ENCODE measurements at places on chromosomes 1 and 21.

GRCh38 chr1:118122234-118123004, 62.6 kb downstream of the SPAG17 start:
- no peak for DNase-seq

DNA sequence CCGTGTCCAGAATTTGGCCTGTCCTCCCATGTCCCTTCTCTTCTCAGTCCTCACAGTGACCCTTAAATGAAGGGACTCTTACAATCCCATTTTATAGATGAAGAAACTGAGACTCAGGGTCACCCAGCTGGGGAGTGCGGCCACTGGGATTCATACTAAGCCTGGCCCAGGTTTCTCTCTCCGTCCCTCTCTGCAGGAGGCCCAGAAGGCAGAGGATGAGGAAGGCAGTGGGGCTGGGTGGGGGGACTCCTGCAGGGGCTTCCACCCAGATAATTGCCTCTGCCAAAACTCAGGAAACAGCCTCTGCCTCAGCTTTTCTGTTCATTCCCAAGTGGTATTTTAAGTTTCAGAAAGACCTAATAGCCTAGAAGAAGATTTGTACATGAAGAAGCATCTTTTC, 299.8 kb downstream of the MATN1 start:
- no peak for DNase-seq

GRCh38 chr1:32920833-32921232, 19.6 kb upstream of the TMEM54 start:
- DNase-seq = no peak

DNA sequence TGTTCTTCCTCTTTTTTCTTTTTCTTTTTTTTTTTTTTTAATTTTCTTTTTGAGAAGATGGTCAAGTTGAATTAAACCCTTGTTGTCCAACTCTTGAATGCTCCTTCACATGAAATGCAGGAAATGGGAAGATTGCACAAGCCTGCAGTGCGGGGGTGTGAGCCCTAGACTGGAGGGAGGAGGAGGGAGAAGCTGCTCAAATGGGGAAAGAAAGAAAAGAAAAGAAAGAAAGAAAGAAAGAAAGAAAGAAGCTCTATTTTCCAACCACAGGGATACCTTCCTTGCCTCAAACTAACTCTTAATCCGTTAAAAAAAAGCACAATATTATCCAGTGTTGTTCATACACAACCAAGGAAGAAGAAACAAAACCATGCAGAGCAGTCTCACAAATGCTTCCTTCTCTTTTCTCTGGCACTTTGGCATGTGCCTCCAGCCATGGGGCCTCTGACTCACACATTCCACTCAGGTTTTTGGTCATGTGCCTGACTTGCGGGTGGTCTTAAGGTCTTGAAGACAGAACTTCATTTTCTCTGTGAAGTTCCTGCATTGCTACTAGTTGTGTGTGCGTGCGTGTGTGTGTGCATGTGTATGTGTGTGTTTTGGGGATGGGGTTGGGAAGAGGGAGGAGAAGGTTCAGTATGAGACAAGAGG, 276.1 kb downstream of the RPS6KC1 start:
- peak; percentile 8 for DNase-seq

- no peak for DNase-seq
Measured at GRCh38 chr1:39272027-39272797, 67.7 kb downstream of the MACF1 start.

DNA sequence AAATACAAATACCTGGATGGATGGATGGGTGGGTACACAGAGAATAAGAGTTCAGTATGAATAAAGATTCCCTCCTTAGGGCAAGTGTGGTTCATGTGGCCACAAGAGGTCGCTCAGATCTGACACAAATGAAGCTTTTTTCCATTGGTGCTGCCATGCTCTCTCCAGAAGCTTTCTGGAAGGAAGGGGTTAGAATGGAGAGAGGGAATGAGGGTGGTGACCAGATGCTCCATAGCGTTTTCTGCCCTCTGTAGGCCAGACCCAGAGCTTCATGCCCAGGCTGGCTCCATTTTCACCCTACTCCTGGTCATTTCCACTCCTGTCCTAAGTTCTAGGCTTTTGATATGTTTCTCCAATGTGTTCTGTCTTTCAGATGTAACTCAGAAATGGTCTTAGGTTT, 3.3 kb upstream of the FCRL6 start:
- DNase-seq = peak; percentile 39

DNA sequence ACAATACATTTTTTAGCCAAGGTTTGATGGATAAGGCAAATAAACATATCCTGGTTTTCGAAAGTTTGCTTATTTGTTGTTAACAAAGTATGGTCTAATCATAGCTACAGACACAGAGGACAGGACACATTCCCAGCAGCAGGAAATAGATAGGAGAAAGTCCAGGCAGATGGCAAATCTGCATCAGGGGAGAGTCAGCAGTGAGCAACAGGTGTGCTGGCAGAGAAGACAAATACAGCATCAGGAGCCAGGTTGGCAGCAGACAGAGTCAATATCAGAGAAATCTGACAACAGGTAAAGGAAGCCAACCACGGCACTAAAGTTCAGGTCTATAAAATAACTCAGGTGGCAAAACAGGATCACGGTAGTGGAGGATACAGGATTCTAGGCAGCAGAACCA, 210.7 kb upstream of the PTBP2 start:
- no peak for DNase-seq

DNA sequence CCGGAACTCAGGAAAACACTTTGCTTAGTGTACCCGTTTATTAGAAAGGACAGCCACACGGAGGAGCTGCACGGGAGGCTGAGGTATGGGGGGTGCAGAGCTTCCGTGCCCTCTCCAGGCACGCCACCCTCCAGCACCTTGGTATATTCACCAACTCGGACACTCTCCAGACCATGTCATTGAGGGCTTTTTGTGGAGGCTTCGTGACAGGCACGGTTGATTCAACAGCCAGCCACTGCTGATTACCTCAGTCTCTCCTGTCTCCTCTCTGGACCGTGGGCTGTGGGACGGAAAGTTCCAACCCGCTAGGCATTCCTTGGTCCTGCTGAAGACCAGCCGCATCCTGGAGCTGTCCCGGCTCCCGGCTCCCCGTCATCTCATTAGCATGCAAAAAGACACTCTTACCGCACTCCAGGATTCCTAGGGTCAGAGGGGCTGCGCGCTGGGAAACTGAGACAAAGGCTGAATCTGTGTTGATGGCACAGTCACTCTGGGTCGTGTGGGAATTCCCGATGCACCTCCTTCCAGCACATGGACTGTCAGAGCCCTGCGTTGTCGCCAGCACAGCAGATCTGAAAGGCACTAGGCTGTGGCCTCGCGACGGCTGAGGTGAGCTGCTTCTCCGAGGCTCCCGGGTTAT, 65.6 kb downstream of the PRKCZ start:
- no peak for DNase-seq

DNA sequence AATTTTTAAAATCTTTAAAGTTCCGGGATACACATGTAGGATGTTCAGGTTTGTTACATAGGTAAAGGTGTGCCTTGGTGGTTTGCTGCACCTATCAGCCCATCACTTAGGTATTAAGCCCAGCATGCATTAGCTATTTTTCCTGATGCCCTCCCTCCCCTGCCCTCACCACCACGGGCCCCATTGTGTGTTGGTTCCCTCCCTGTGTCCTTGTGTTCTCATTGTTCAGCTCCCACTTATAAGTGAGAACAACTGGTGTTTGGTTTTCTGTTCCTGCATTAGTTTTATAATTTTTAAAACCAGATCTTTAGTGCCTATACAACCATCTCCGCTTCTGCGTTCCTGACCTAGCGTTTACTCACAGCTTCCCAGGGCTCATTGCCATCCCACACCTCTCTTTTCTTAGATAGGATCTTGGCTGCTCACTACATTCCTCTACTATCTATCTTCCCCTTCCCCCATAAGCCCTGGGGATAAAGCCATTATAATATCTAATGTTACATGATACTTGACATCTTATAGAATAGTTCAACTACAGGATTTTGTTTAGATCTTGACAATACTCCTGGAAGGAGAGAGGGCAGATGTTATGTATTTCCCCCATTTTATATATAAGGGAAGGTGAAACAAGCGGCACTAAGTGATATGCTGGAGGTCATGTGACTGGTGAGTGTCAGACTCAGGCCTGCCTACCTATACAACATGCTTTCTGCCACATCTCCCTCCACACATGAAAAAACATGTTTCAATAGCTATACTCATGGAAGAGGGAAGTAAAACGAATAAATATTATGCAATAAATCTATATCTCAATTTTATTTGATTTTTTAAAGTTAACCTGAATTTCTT, 52.3 kb upstream of the DNAJC6 start:
- DNase-seq = no peak

- DNase-seq = no peak
Measured at GRCh38 chr1:170067253-170067819, 7.2 kb downstream of the KIFAP3 start.

DNA sequence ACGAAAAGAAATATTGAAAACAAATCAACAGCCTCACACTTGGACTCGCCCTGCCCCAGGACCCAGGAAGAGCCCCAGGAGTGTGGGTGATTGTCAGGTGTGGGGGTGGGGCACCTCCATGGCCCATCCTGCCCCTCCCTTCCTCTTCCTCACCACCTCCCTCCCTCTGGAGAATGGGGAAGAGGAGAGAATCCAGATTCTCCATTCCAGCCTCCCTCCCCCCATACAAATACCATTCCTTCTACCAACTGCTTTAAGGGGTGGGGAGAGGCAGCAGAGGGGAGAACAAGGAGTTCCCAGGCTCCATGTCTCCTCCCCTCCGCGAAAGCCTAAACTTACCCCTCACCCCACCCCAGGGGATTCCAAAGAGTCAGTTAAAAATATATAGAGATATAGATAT, 36.7 kb downstream of the MEF2D start:
- no peak for DNase-seq

GRCh38 chr21:27021801-27022200, 54.9 kb upstream of the ADAMTS5 start:
- DNase-seq = no peak

DNA sequence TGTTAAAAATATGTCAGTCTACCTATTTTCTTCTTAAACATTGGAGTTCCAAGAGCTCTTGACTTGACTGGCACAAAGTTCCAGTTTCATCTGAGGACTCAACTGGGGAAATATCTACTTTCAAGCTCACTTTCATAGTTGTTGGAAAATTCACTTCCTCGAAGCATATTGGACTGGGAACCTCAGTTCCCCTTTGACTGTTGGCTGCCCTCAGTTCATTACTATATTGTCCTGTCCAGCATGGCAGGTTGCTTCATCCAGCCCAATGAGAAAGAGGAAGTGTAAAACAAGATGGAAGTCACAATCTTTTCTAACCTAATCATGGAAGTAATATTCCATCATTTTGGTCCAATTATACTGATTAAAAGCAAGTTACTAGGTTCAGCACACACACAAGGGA, 54.3 kb downstream of the ZNF697 start:
- DNase-seq = no peak

GRCh38 chr21:27418346-27418745, 451.5 kb upstream of the ADAMTS5 start:
- no peak for DNase-seq

- DNase-seq = no peak
Measured at GRCh38 chr1:189775343-189775742, 702.3 kb downstream of the BRINP3 start.

DNA sequence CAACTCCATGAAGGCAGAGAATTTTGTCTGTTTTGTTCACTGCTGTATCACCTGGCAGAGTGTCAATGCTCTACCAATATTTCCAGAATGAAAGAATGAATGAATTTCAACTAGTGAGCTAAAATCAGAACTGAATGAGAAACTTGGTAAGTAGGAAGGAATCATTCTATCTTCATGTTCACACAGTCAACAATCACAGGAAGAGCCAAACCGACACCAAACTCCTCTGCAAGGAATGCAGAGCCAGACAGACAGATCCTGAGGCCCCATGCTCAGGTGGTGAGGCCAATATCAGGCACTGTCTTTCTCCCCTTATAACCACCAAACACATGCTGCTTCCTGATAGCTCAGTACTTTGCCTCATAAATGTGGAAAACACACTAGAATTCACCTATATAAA, 139.1 kb downstream of the SLC45A1 start:
- DNase-seq = no peak

Measured in forelimb muscle (tissue), 1 donor.